Kidney epithelial cell (primary cell): ENCODE measurements at places on chromosomes 6 and 20. TPM values are rescaled to one million over a fixed set of nuclear protein-coding genes. Genes with fewer than 3 reads are reported as not detected.

Gene BRPF3
- total RNA-seq, result 16.6 and 19.2 TPM in 2 replicates

Gene TSBP1
- not detected in 2 replicates for total RNA-seq

Gene JAG1
- 132 and 150 TPM in 2 replicates for total RNA-seq

Gene BMP5
- under 0.01 TPM in 1 of 2 replicates, not detected in the other for total RNA-seq

Gene LY6G6F
- total RNA-seq, result not detected in 2 replicates

DNA sequence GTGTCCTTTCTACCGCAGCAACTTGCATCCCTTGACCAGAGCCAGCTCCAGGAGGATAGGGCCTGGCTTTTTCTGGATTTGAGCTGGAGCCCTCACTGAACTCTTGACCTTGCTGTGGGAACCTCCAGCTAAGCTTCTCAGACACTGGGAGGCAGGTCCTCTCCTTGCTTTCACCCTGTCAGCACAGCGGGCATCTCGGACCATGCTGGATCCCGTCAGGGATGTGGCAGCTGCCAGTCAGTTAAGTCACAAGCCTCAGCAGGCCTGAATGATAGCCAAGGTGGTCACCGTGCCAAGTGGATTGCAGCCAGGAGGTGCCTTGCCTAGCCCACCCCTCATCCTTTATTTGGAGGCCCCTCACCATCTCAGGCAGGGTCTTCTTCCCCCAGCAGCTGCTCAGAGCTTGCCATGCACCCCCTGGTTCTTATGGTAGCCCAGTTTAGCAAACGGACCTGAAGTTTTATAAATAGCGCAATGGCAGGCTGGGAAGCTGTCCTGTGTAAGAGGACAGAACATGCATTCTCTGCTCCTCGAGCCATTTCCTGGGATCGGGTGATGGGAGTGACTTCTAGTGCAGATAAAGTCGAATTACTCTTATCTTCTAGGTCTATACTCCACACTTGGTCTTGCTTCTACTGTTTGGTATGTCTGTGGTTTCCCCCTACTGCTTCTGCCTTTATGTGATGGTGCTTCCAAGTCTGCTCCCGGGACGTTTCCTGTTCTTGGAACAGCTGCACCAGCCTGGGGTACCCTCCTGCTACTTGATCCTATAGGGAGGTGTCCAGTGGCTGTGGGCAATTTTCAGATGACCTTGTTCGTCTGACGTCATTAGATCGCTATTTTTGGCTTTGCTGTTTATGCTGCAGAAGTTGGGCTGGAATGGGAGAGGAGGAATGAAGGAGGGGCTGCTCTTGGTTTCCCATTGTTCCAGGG is 7.1 kb upstream of the MYLK2 start:
- DNase-seq, result peak; percentile 42

GRCh38 chr20:35618263-35619131 is 2.9 kb downstream of the SPAG4 start:
- no peak for DNase-seq

DNA sequence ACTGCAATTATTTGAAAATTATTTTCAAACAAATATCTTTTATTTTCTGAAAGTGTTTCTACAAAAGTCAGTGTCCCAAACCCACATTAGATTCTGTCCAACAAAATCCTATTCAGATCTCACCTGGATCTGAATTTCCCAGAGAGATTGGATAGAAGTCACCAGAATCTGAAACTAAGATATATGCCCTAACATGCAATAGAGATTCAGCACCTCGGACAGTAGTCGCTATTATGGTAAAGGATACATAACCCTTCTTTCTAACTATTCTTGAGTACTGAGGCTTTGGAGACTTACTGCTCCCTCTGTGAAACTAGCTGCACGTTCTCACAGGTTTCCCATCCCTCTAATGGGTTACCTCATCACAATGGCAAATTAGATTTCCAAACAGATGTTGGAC is 151.4 kb downstream of the ID4 start:
- no peak for DNase-seq

- no peak for DNase-seq
Measured at GRCh38 chr6:3453413-3454272, 3.2 kb downstream of the SLC22A23 start.

DNA sequence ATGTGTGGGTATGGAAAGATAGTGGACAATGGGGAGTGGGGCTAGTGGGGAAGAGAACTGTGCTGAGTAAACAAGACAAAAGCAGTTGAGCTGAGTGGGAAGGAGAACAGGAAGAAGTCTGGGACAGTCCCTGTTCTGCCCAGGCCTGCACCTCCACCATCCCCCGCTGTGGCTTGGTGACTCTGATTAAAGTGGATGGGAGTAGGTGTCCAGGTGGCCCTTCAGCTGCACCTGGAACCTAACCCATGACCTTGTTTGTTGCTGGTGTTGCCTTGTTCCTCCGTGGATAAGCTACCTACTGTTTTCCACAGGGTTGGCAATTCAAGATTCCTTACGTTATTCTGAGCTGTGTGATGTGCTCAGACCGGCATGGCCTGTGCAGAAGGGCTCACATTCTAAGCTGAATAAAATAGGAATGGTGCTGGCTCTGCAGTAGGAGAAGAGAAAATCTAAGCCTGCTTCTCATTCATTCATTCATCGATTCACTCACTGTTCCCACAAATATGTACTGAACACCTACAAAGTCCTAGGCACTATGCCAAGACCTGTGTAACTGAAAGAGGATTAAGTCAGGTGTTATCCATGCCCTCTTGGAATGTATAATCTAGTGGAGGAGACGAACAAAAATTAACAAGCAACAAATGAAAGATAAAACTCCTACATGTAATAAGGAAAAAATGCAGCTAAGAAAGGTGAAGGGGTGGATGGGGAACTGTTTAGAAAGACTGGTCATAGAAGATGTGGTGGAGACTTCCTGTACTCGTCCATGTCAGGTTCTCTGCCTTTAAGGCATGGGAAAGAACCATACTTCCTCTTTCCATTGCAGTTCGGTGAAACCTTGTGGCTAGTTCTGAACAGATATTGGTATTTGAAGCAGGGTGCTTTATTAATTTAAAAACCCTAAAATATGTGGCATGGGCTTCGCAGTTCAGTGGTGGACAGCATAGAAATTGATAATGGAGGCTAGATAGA is 10.1 kb upstream of the CALHM6 start:
- DNase-seq, result no peak

GRCh38 chr6:99016355-99016754 is 68.6 kb upstream of the FBXL4 start:
- peak; percentile 37 for DNase-seq

DNA sequence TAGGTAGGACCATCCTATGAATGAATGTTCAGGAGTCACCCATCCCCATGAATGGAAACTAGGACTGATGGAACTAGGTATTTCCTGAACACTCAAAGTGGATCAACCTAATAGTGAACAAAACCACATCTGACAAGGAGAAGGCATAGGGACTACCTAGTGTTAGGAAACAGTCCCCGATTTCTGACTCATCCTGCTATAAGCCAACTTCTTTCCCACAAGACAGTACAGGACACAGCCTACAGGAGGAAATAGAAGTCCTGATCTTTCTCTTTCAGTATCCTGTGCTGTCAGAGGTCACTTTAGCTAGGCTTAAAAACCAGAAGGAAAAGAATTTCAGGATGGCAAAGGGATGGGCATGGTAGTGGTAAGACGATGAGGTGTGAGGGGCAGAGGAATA is 19.5 kb upstream of the GMDS start:
- peak; percentile 18 for DNase-seq

GRCh38 chr6:33620856-33621710 is at the start of gene ITPR3:
ITPR3 (plus strand) TSS chr6:33621322; CDS start chr6:33621603, 281 bp downstream.
- DNase-seq, result no peak

DNA sequence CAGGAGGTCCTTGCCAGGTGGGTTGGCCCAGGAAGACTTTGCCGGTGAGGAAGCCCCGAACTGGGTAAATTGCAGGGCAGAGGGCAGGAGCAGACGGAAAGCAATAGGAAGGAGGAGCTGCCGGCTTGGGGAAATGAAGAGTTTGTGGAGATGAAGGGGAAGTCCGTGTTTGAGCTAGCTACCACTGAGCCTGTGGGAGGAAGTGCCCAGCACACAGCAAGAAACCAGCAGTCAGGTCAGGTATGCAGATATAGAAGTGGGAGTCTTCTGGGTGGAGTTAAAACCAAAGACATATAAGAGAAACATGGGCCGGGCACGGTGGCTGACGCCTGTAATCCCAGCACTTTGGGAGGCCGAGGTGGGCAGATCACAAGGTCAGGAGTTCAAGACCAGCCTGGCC is 34.7 kb downstream of the CD24 start:
- no peak for DNase-seq

DNA sequence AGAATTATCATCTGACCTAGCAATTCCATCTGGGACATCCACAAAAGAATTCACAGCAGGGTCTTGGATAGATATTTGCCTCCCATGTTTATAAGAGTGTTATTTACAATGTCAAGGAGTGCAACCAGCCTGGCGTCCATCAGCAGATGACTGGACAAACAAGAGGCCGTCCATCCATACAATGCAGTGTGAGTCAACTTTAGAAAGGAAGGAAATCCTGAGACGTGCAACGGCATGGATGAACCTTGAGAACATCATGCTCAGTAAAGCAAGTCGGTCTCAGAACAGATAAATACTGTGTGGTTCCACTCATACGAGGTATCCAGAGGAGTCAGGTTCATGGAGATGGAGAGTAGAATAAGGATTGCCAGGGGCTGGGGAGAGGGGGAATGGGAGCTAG is 46.4 kb downstream of the FOXF2 start:
- no peak for DNase-seq

DNA sequence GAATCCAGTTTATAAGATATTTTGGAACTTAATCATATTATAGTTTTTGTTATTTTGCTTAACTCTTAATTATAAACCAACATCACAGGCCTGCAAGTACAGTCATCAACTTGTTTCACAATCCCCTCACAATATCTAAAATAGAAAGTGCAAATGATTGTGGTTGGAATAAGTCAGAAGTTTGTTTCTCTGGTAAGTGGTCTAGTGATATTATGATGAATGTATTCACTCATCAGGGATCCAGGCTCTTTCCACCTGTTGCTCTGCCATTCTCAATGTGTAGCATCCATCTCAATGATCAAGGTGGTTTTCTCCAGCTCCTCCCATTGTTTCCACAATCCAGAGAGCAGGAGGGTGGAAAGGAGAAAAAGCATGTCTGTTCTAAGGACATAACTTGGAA is 54.2 kb downstream of the OPN5 start:
- DNase-seq, result no peak

- DNase-seq, result no peak
Measured at GRCh38 chr20:23710771-23711170, 21.9 kb upstream of the CST4 start.

DNA sequence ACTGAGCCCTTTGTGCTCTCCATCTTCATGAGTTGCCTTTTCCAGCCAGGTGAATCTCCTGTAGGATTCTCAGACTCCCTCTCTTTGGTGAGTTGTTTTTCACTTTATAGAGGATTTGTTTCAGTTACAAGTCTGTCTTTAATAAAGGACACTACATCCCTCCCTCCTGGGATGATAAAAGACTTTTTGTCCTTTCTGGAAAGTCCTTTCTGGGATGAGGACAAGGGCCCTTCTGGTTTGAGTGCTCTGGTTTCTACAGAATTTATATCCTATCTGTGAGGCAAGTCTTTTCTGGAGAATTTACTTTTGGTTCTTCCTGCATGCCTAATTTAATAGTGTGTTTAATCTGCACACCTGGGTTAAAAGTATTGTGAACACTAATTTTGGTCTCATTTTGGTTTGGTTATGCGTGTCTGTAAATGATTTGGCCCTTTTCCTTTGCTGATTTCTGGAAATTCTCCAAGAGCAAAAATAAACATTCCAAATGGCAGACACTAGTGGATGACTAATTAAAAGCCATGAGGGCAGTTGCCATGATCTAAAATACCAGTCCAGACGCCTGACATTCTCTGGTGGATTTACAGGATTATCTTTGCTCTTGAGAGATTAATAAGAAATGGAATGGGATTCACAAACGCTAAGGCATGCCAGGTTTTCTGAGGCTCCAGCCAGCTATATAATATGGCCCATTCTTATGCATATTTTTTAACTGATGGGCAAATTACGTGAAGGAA is 44.8 kb downstream of the TCP11 start:
- DNase-seq, result peak; percentile 35

DNA sequence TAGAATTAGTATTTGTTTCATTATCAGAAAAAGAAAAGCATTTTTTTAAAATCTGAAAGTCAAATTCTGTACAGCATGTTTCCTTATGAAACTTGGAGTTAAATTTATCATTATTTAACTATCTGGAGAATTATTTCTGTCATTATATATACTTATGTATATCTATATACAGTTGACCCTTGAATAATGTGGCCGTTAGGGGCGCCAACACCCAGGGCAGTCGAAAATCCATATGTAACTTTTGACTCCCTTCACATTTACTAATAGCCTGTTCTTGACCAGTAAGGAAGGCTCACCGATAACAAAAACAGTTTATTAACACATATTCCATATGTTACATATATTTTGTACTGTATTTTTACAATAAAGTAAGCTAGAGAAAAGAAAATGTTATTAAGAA is 341.2 kb downstream of the ADGRB3 start:
- DNase-seq, result no peak

GRCh38 chr6:157658301-157658700 is 164.7 kb upstream of the SNX9 start:
- DNase-seq, result no peak

- DNase-seq, result no peak
Measured at GRCh38 chr6:30530014-30530413, 26.3 kb downstream of the GNL1 start.

DNA sequence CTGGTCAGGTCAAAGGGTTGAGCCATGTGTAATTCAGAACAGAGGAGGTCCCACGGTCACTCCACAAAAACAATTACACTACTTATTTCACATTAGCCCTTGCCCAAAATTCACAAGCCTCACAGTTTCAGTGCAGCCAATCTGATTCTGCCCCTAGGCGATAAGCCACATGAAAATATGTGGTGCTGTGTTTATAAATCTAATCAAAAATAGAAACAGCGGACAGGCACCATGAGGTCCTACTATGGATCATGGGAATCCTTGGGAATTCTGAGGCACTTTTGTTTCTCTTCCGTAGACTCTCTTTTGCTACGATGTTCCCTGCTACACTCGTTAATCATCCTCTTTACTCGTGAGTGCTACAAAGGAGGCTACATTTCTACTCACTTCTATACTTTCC is 476.1 kb downstream of the TFAP2A start:
- DNase-seq, result no peak

DNA sequence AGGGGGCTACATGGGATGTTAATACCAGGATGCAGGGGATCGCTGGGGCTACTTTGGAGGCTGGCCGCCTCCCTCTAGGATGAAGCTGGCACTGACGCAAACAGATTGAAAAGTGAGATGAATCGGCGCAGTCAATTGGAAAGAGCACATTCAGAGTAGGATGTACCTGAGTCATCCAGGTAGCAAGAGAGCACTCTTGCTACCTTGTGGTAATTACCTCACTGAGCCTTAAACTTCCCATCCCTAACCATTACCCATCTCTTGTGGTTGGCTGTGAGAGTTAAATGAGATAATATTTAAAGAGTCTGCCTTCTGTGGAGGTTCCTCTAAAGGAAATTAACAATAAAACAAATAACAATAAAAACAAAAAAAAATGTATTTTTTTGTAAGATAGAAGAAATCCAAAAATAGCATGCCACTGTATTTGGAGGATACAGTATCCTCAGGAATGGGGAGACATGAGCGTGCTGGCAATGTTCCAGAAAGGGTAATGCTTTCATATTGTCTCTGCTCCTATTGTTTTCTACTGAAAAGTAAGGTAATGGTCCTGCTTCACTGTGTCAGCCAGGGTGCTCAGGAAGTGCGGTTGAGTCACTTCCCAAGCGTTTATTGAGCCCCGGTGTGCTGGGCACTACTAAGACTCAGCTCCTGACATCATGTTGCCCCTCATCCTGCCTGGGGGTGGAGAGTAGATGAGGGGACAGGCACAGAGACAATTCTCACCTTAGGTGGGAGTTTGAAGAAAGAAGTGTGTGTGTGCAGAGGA is 301.1 kb downstream of the EYA4 start:
- no peak for DNase-seq

GRCh38 chr6:44276667-44277640 is 6.7 kb downstream of the TMEM151B start:
- no peak for DNase-seq
